ENCODE measurements at places on chromosomes 3 and 15.

DNA sequence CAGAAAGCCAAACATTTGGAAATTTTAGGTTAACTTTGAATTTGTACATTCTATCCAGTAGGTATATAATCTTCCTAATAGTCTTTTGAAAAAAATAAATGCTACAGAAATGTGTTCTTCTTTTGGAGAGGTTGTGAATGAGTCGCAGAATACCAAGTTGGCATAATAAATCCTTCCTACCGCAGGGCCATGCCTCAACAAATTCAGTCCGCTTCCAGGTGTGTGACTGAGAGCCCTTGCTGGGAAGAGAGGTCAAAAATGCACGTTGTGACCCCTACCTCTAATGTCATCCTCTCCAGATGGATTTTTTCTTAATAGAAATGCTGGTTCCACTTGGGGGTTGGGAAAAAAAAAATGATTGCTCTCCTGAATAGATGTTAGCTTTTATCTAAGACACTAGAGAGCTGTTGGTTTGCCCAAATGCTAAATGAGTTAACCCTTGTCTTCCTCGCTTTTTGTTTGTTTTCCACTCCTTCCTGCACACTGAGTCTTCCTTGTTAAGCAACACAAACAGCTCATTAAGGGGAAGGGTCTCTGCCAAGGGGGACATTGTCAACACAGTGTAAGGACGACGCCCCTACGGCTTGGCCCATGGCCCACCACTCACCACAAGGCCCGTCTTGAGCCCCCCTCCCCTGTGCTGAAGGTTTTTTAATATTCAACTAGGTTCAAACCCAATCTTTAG, 33.9 kb downstream of the RLBP1 start:
- H3K4me1 ChIP-seq, result no peaks in the 10 kb centered on the region
- DNase-seq, result no peak
- H3K27ac ChIP-seq, result no peak overlapping the region
- no peak overlapping the region for H3K4me3 ChIP-seq
- H3K27me3 ChIP-seq, result no peaks in the 10 kb centered on the region
- no peaks in the 10 kb centered on the region for H3K36me3 ChIP-seq

- no peak for DNase-seq
- H3K36me3 ChIP-seq, result no peaks in the 10 kb centered on the region
- no peaks in the 10 kb centered on the region for H3K4me1 ChIP-seq
- no peaks in the 10 kb centered on the region for H3K27me3 ChIP-seq
- no peak overlapping the region for H3K4me3 ChIP-seq
These were observed 3.2 kb downstream of the RTP3 start for GRCh38 chr3:46500656-46501635.

DNA sequence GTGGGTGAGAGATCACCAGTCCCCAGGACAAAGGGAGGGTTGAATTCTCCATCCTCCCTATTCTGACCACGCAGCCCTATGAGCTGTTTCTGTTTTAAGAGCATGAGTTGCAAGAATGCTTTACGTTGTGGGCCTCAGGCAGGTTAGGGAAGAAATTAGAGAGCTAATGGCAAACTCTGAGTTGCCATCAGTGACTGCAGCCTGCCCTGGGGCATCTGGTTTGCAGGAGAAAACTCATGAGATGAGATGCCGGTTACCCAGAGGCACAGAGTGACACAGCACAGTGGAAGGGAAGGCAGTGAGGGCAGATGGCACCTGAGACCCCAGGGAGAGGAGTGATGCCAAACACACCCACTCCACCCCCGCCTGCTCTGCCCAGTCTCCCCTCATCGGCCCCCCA, 265.3 kb downstream of the CD47 start:
- no peaks in the 10 kb centered on the region for H3K4me1 ChIP-seq
- no peak overlapping the region for H3K4me3 ChIP-seq
- no peak overlapping the region for H3K27ac ChIP-seq
- DNase-seq, result no peak
- H3K36me3 ChIP-seq, result no peaks in the 10 kb centered on the region

DNA sequence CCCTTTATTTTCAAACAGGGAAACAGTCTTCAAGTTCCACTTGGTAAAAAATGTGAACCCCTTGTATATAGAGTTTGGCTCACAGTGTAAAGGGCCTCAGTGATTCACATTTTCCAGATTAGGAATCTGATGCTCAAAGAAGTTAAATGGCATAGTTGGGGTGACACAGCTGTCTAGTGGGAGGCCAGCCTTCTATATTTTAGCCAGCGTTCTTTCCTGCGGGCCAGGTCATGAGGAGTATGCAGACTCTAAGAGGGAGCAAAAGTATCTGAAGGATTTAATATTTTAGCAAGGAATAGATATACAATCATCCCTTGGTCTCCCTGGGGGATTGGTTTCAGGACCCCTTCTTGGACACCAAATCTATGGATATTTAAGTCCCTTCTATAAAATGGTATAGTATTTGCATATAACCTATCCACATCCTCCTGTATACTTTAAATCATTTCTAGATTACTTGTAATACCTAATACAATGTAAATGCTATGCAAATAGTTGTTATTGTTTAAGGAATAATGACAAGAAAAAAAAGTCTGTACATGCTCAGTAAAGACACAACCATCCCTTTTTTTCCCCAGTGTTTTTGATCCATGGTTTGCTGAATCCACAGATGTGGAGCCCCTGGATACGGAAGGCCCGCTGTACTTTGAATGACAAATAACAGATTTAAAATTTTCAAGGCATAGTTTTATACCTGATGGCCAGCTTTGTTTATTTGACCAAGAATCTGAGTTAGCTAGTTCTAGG, 7.0 kb downstream of the B2M start:
- no peak overlapping the region for H3K27ac ChIP-seq
- H3K4me3 ChIP-seq, result no peak overlapping the region
- no peak for DNase-seq
- H3K4me1 ChIP-seq, result no peaks in the 10 kb centered on the region
- no peaks in the 10 kb centered on the region for H3K36me3 ChIP-seq
- no peaks in the 10 kb centered on the region for H3K27me3 ChIP-seq

DNA sequence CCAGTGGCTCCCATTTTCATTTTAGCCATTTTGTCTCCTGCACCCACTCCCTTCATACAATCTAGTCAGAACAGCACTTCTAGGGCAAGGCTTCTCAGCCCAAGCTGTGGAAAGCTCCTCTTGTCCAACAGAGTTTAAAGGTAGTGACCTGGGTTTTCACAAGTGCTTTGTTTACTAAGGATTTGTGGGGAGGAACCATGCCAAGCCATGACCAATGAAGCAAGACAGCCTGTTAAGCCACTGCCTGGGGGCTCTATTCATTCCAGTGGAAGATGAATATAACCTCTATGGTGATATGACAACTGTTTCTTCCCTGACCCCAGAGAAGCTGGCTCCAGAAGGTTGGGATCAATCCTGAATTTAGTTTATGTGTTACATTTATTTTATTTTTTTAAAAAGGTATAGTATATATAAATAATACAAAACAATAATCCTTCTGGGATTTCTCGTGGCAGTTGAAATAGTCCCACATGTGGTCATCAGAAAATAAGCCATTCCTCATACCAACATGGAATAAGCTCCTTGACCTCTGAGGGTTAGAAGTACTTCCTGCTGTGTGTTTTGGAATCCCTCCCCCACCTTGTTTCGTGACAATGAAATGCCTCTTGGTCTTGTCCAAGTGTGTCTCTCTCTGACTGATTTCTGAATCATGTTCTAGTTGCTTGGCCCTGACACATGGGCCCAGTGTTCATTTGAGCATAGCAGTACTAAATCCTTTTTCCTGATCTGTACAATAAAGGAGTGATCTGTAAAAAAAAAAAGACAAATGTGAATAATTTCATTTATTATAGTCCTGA, 13.3 kb upstream of the THUMPD3 start:
- no peak overlapping the region for H3K4me3 ChIP-seq
- no peaks in the 10 kb centered on the region for H3K36me3 ChIP-seq
- no peaks in the 10 kb centered on the region for H3K4me1 ChIP-seq
- no peak overlapping the region for H3K27ac ChIP-seq
- H3K27me3 ChIP-seq, result no peaks in the 10 kb centered on the region

DNA sequence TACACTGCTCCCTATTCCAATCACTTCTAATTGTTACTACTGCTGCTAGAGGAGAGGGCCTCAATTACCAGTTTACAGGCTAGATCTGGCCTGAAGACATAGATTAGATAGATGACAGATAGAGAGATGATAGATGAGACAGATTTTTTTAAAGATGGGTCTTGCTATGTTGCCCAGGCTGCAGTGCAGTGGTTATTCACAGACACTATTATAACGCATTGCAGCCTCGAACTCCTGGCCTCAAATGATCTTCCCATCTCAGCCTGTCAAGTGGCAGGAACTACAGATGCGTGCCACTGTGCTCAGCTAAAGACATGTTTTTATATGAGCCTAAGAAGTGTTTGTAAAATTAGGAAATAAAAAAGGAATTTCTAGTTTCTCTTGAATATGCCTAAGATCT, 6.2 kb downstream of the SLC33A1 start:
- H3K4me1 ChIP-seq, result peaks cover 13% of the 10 kb centered on the region
- no peak overlapping the region for H3K27ac ChIP-seq
- H3K36me3 ChIP-seq, result no peaks in the 10 kb centered on the region
- H3K27me3 ChIP-seq, result no peaks in the 10 kb centered on the region

DNA sequence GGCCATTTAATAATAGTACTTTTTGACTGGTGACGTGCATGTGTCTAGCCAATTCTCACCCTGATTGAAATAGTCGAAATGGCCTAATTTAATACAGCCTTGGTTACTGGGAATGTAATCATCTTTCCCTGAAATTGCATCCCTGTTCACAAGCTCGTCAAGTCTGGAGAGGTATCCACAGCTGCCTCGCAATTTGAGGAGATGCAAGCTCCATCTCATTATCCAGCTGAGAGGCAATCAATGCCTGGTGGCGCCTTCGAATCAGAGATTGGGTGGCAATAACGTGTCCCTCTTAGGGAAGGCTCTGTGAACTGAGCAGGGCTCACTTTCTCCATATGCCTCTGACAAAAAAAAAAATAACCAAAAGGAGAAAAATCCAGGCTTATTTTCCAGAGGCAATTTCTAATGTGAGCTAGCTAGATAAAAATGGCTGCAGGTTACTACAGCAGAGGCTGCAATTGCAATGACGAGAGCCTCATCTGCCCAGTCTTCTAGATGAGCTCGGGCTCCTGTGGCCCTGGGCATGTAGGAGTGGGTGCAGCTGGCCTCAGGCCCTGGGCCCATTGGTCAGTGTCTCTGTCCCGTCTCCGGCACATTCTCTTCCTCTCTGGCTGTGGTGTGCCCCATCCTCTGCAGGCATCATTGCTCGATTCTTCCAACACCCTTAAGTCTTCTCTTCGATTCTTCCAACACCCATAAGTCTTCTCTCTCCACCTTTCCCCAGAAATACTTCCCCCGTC, 487.5 kb downstream of the GABRG3 start:
- no peaks in the 10 kb centered on the region for H3K36me3 ChIP-seq
- no peak overlapping the region for H3K27ac ChIP-seq
- no peaks in the 10 kb centered on the region for H3K4me1 ChIP-seq
- H3K27me3 ChIP-seq, result no peaks in the 10 kb centered on the region

DNA sequence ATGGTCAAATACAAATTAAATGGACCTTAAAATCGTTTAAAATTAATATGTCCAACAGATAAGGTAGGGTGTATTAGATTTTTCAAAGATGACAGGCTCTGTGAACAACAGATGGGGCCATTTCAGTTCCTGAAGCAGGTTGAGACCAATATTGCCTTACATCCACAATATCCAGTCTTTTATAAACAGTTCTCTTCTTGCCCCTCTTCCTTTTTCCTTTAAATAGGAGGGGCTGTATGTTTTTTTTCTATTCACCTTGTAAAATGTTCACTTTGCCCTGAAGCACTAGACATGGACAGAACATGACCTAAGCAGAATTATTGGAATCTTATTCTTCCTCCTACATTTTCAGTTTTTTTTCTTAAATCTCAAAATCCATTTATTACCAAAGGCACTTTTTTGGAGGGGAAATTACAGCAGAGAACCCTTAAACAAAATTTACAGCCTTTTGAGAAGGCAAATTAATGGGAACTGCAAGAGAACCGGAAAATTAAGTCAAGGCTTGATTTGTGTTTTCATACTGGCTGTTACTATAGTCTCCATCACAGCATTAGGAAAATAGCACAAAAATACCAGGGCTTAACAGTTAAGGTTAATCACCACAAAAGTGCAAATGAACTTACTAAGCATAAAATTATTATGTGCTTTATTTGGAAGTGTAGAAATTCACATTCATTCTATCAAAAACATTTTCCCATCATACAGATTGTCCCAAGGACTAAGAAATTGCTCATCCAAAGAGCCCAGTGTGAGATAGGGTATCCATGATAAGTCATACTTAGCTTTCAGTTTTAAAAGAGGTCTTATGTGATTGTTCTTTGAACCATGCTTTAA, 55.8 kb downstream of the CMSS1 start:
- no peaks in the 10 kb centered on the region for H3K27me3 ChIP-seq
- peak overlapping the region; percentile 95 for H3K27ac ChIP-seq
- peaks cover 12% of the 10 kb centered on the region for H3K4me1 ChIP-seq
- H3K4me3 ChIP-seq, result peak overlapping the region; percentile 58
- H3K36me3 ChIP-seq, result no peaks in the 10 kb centered on the region

DNA sequence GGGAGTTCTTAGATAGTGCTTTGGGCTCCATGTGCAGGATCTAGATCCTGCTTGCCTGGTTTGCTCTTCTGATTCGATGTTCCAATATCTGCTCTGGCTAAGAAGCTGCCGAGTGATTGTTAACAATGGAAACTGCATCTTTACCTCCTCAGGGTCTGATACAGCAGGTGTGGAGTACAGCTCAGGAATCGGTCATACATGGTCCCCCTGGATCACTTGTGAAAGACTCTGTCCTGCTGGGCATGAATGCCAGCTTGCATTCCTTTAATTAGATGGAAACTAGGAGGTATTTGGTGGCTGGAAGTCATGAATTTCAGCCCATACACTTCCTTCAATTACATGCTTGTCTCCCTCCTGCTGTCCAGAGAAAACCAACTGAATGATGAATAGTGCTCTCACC, 95.3 kb downstream of the CHRNA7 start:
- H3K27ac ChIP-seq, result no peak overlapping the region
- DNase-seq, result no peak
- no peaks in the 10 kb centered on the region for H3K36me3 ChIP-seq
- H3K27me3 ChIP-seq, result no peaks in the 10 kb centered on the region

DNA sequence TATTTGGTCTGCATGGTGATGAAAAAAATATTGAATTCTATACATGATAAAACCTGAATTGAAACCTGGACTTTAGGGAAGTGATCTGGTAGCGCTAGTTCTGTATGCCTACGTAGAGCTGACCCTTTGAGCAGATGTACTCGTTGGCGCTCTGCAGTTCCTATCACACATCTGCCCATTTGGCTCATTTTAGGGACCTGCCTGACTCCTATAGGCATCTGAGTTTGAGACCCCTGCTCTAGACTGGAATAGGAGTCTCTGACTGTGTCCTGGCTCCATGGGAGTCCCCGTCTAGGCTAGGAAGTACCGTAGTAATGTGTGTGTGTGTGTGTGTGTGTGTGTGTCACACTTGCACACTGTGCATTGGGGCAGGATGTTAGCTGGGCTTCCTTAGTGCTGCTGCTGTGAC, 21.2 kb downstream of the STARD5 start:
- H3K36me3 ChIP-seq, result no peaks in the 10 kb centered on the region
- H3K27me3 ChIP-seq, result no peaks in the 10 kb centered on the region
- no peak overlapping the region for H3K27ac ChIP-seq
- H3K4me3 ChIP-seq, result no peak overlapping the region
- no peaks in the 10 kb centered on the region for H3K4me1 ChIP-seq

GRCh38 chr3:159266779-159267178, 464.9 kb downstream of the MFSD1 start:
- no peaks in the 10 kb centered on the region for H3K27me3 ChIP-seq
- DNase-seq, result no peak
- H3K4me3 ChIP-seq, result no peak overlapping the region
- no peaks in the 10 kb centered on the region for H3K36me3 ChIP-seq
- H3K27ac ChIP-seq, result no peak overlapping the region

- H3K27me3 ChIP-seq, result no peaks in the 10 kb centered on the region
- DNase-seq, result no peak
- no peaks in the 10 kb centered on the region for H3K4me1 ChIP-seq
- no peaks in the 10 kb centered on the region for H3K36me3 ChIP-seq
- no peak overlapping the region for H3K4me3 ChIP-seq
- H3K27ac ChIP-seq, result peak overlapping the region; percentile 97
These were observed 2.4 kb downstream of the EIF4G1 start for GRCh38 chr3:184316792-184317191.
